ENCODE measurements at places on chromosomes 7 and 10. TPM values are rescaled to one million over a fixed set of nuclear protein-coding genes. Genes with fewer than 3 reads are reported as not detected.

DNA sequence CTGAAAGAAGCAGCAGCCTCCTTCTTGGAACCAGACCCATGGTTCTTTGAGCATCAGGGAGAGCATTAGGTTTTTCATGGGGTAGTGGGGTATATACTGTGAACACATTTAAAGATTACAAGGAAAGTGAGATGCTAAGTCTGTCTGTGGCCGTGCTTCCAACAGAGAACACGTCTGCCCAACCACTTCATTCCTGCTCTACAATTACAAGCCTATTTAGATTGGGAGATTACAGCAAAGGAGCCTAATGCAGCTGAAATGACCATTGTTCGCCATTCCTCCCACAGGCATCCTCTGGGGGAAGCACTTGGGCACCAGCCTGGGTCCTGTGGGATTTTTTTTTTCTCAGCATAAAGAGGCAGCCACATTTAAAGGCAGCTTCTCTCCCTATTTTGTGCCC lies 536.4 kb downstream of the XPNPEP1 start:
- no peaks in the 10 kb centered on the region for H3K27me3 ChIP-seq
- H3K27ac ChIP-seq: no peak overlapping the region
- H3K4me1 ChIP-seq: no peaks in the 10 kb centered on the region
- no peaks in the 10 kb centered on the region for H3K36me3 ChIP-seq
- no peak for DNase-seq

DNA sequence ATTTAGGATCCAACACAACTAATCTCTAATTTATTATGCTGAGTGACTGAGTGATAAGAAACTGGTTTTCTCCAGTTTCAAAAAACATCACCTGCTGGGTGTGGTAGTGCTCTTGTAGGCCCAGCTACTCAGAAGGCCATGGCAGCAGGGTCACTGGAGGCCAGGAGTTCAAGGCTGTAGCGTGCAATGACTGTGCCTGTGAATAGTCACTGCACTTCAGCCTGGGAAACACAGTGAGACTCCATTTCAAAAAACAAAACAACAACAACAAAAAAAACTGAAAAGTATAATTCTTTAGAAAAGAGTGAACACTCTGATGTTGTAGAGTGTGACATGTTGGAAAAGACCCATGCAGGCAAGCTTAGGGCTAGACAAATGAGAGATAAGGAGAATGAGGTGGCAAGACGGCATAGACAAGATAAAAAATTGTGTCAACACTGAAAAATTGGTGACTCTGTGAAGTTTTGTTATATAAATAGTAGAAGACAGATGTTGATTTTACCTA lies 150.1 kb upstream of the GPR22 start:
- H3K27ac ChIP-seq: no peak overlapping the region
- no peak for DNase-seq
- H3K4me3 ChIP-seq: no peak overlapping the region
- H3K27me3 ChIP-seq: no peaks in the 10 kb centered on the region
- no peaks in the 10 kb centered on the region for H3K36me3 ChIP-seq

- H3K4me1 ChIP-seq: peaks cover 14% of the 10 kb centered on the region
- H3K27ac ChIP-seq: no peak overlapping the region
- no peak overlapping the region for H3K4me3 ChIP-seq
- no peaks in the 10 kb centered on the region for H3K36me3 ChIP-seq
- no peak for DNase-seq
- no peaks in the 10 kb centered on the region for H3K27me3 ChIP-seq
Measured at GRCh38 chr10:29956335-29956924, 103.0 kb downstream of the JCAD start.

GRCh38 chr7:128005117-128005516 lies 26.1 kb downstream of the LRRC4 start:
- H3K36me3 ChIP-seq: peaks cover 23% of the 10 kb centered on the region
- peaks cover 14% of the 10 kb centered on the region for H3K4me1 ChIP-seq
- H3K27ac ChIP-seq: no peak overlapping the region
- H3K27me3 ChIP-seq: no peaks in the 10 kb centered on the region

DNA sequence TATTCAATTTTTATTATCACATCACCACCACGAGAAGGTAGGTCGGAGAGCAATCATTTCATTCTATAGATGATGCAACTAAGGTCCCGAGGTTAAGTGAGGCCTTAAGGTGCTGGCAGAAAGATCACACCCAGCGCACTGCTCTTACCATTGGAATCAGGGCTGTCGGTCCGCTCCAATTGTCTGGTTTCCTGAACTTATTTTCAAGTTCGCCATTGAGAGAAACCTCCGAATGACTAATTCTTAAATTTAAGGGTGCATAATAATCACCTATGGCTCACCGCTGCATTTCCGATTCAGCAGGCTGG lies 625 bp upstream of the GSTO2 start:
- H3K4me1 ChIP-seq: peaks cover 12% of the 10 kb centered on the region
- H3K4me3 ChIP-seq: peak overlapping the region; percentile 95
- no peak for DNase-seq

DNA sequence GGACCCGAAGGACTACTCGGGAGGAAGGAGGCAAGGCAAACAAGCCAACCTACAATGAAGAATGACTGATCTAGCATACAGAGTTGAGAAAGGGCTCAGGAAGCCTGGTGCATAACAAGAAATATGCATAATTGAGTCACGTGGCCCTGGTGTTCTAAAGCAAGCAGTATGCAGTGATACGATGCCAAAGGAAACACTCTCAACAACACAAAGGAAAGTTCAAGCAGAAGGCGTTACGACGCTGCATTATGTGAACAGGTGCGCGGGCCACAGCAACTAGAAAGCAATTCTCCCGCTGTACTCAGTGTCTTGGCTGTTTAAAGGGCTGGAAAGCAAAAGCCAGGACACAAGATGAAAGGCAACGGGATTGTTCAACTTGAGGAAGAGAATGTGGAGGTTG lies 100.8 kb downstream of the PRTFDC1 start:
- H3K27me3 ChIP-seq: no peaks in the 10 kb centered on the region
- peaks cover 4% of the 10 kb centered on the region for H3K4me1 ChIP-seq
- H3K36me3 ChIP-seq: peaks cover 2% of the 10 kb centered on the region
- no peak overlapping the region for H3K4me3 ChIP-seq
- DNase-seq: peak; percentile 92
- H3K27ac ChIP-seq: no peak overlapping the region

Gene PITX3
- total RNA-seq: not detected

Gene EGR2
- total RNA-seq: 3.9 TPM

Gene ATP6V0A4
- 1.3 TPM for total RNA-seq

Gene SVOPL
- total RNA-seq: 1.2 TPM

All from spinal cord (tissue), 10 donors.